ENCODE measurements at places on chromosomes 3 and 15.
A peak's percentile ranks its signal among the peaks of the same experiment; 100 is the strongest.

DNA sequence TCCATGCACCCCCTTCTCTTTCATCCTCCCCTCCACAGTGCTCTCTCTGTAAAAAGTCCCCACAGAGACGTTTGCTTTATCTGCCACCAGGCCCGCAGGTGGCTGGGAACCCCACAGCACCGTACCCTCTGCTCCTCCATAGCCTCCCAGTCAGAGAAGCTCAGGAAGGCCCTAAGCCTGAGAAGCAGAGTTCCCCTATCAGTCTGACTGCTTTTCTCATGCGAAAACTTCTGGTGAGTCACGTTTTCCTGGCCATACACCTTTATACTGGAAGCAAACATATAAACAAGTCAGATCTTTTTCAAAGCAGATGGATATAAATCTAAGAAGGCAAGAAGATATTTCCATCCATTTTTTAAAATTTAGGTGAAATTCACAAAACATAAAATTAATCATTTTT is 51.5 kb upstream of the MEF2A start:
- no peak overlapping the region for H3K4me3 ChIP-seq
- no peak for DNase-seq
- no peaks in the 10 kb centered on the region for H3K36me3 ChIP-seq
- H3K4me1 ChIP-seq, result no peaks in the 10 kb centered on the region
- no peak overlapping the region for H3K27ac ChIP-seq

GRCh38 chr3:33218446-33219174 is at the start of gene SUSD5:
Gene SUSD5, minus strand, starts transcription at chr3:33218810. Its CDS starts 13 bp downstream, at chr3:33218797.
- peaks cover 79% of the 10 kb centered on the region for H3K27me3 ChIP-seq
- no peak within 1 kb of the TSS for H3K4me3 ChIP-seq

GRCh38 chr3:187292181-187292580 is 644 bp upstream of the MASP1 start:
- no peak for DNase-seq
- no peaks in the 10 kb centered on the region for H3K27me3 ChIP-seq
- no peak overlapping the region for H3K4me3 ChIP-seq
- H3K4me1 ChIP-seq, result peaks cover 5% of the 10 kb centered on the region
- no peaks in the 10 kb centered on the region for H3K36me3 ChIP-seq

DNA sequence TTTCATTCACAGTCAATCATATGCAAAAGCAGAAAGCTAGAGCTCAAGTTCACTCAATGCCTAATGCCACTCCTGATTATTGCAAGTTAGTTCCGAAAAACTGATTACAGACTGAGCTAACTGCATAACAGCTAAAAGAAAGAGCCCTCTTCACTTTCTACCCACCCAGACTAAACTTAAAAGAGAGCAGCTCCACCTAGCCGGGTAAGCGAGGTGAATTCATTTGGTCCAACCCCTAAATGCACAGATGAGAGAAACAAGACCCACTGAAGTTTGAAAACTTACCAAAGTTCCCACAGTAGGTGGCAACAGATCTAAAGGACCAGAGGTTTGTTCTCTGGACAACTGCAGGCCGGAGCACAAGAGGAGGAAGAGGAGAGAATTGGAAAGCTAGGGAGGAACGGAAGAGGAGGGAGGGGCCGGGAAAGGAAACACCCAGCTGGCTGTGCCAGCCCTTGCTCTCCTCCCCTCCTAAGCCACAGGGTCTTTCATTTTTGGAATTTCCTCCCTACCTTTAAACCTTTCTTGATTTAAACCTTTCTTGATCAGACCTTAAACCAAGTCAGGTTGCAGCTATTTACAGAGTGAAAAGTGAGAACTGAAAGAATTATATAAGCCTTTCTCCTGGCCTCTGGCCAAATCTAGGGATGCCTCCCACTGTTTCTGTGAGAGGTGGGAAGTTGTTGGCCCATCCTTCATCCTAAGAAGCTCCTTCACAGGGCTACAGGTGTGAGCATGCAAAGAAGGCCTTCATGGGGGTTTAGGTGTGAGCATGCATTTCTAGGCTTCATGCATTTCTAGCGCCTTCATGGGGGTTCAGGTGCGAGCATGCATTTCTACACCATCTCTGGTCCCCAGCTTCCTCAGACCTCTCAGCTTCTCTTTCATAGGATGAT is 114.7 kb upstream of the LMOD3 start:
- peak overlapping the region; percentile 57 for H3K27ac ChIP-seq
- DNase-seq, result no peak
- H3K4me1 ChIP-seq, result peaks cover 13% of the 10 kb centered on the region
- no peaks in the 10 kb centered on the region for H3K27me3 ChIP-seq
- H3K4me3 ChIP-seq, result peak overlapping the region; percentile 5
- no peaks in the 10 kb centered on the region for H3K36me3 ChIP-seq

GRCh38 chr3:108503722-108504121 is 6.7 kb downstream of the MYH15 start:
- no peak for DNase-seq
- no peak overlapping the region for H3K27ac ChIP-seq
- no peaks in the 10 kb centered on the region for H3K4me1 ChIP-seq
- no peak overlapping the region for H3K4me3 ChIP-seq
- no peaks in the 10 kb centered on the region for H3K36me3 ChIP-seq

GRCh38 chr15:60283936-60284335 is 113.8 kb downstream of the ANXA2 start:
- H3K4me1 ChIP-seq, result no peaks in the 10 kb centered on the region
- DNase-seq, result no peak
- H3K27ac ChIP-seq, result no peak overlapping the region
- H3K4me3 ChIP-seq, result no peak overlapping the region

- no peaks in the 10 kb centered on the region for H3K36me3 ChIP-seq
- H3K4me1 ChIP-seq, result no peaks in the 10 kb centered on the region
- no peak for DNase-seq
Observed at GRCh38 chr15:48522911-48523310, 122.6 kb downstream of the FBN1 start.

DNA sequence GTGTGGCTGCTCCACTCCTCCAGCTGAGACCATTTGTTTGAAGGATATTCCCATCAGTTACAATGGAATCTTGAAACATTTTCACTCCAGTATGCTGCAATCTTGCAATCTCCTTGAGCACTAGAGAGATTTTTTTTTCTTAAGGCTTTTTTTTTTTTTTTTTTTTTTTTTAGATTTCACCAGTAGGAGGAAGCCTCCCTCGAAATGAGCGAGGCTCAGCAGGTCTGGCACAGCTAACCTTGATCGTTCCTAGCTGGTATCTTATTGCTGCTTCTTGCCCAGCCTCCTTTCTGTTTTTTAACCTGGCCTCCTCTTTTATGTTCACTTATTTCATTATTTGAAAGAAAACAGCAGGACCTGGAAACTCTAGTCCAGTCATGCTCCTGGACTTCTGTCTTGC is 48.1 kb downstream of the RAP2B start:
- peak overlapping the region; percentile 20 for H3K4me3 ChIP-seq
- H3K4me1 ChIP-seq, result peaks cover 24% of the 10 kb centered on the region
- no peak for DNase-seq
- no peaks in the 10 kb centered on the region for H3K27me3 ChIP-seq

DNA sequence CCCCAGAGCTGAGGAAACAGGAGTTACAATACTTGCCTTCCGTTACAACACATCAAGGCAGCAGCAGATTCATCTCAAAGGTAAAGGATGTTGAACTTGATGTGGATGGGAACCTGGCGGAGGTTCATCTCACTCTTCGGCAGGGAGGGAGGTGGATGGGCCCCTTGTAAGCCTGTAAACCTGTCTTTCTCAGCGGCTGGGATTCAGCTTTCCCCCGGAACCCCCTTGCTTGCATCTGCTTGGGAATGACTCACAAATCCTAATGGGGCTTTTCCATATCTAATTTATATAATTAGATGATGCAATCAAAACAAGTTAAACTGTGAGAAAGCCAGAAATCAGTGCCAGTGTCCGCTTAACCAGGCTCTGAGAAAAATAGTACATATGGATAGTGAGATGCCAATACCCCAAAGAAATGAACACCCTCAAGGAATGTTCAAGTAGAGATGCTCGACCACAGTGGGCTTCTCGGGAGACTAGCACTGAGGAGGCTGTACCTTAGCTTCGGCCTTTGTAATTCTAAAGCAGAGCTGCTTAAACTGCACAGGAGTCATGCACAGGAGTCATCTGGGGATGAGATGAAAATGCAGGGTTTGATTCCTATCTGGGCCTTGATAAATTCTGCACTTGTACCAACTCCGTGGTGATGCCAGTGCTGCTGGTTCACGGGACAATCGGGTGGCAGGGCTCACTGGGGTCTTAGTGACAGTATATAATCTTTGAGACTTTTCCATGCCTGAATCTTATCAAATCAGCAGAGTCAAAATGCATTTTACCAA is 2.2 kb upstream of the FAM240A start:
- no peak for DNase-seq
- H3K4me3 ChIP-seq, result no peak overlapping the region
- H3K27ac ChIP-seq, result no peak overlapping the region
- peaks cover 37% of the 10 kb centered on the region for H3K27me3 ChIP-seq

- peak overlapping the region; percentile 99 for H3K27ac ChIP-seq
- peaks cover 51% of the 10 kb centered on the region for H3K4me1 ChIP-seq
- H3K36me3 ChIP-seq, result peaks cover 66% of the 10 kb centered on the region
- peak overlapping the region; percentile 95 for H3K4me3 ChIP-seq
- no peaks in the 10 kb centered on the region for H3K27me3 ChIP-seq
Observed at GRCh38 chr3:101851072-101851770, 1.9 kb downstream of the NFKBIZ start.

GRCh38 chr3:169613053-169613803 is 50.3 kb downstream of the MECOM start:
- peaks cover 1% of the 10 kb centered on the region for H3K36me3 ChIP-seq
- no peak overlapping the region for H3K4me3 ChIP-seq
- peaks cover 40% of the 10 kb centered on the region for H3K27me3 ChIP-seq
- DNase-seq, result no peak
- H3K27ac ChIP-seq, result no peak overlapping the region

DNA sequence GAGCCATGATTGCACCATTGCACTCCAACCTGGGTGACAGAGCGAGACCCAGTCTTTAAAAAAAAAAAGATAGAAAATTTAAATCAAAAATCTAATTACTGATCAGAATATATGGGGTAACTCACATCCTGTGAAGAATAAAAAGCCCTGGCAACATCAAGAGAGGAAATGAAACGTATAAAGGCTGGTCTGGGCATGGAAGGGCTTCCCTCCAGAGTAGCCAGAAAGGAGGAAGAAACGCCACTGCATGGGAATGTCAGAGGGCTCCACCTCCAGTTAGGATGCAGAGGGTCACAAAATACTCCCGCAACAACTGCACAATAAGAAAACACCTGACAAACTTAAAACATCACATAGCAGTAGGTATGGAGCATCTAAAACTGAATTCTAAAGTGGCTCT is 4.9 kb upstream of the IQCF1 start:
- H3K4me1 ChIP-seq, result no peaks in the 10 kb centered on the region
- no peak overlapping the region for H3K4me3 ChIP-seq
- DNase-seq, result no peak
- H3K27ac ChIP-seq, result no peak overlapping the region
- no peaks in the 10 kb centered on the region for H3K36me3 ChIP-seq

DNA sequence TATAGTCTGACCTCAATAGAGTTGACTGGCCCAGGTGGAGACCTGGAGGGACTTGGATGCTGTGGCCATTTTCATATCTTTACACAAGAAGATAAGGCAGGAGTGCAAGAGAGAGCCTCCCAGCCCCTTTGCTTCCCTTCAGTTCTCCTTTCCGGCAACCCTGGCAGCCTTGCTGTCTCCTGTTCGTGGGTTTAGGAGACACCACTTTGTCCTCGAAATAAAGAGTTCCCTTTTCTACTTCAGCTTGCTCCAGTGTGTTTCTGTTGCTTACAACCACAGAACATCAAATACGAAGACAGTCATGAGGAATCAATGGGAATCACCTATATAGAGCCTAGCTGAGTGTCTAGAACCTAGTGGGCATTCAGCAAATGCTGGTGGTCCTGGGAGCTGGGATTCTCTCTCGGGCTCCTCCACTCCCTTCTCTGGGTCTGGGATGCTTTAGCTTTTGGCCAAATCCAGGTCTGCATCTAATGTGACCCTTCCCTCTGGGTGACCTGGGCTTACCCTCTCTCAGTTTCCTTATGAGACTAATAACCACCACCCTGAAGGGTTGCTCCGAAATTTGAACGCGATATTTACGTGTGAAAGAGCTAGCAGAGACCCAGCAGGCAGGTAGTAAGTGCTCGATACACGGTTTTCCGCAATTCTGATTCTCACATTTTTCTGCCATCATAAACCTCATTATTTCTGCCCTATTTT is 44.5 kb downstream of the PCSK6 start:
- peaks cover 34% of the 10 kb centered on the region for H3K27me3 ChIP-seq
- H3K36me3 ChIP-seq, result no peaks in the 10 kb centered on the region
- H3K27ac ChIP-seq, result no peak overlapping the region
- no peak for DNase-seq
- H3K4me3 ChIP-seq, result no peak overlapping the region

- H3K4me3 ChIP-seq, result no peak overlapping the region
- H3K36me3 ChIP-seq, result no peaks in the 10 kb centered on the region
- peaks cover 30% of the 10 kb centered on the region for H3K27me3 ChIP-seq
- no peak overlapping the region for H3K27ac ChIP-seq
- DNase-seq, result peak; percentile 24
Observed at GRCh38 chr3:124565013-124565412, 165.2 kb upstream of the UMPS start.

DNA sequence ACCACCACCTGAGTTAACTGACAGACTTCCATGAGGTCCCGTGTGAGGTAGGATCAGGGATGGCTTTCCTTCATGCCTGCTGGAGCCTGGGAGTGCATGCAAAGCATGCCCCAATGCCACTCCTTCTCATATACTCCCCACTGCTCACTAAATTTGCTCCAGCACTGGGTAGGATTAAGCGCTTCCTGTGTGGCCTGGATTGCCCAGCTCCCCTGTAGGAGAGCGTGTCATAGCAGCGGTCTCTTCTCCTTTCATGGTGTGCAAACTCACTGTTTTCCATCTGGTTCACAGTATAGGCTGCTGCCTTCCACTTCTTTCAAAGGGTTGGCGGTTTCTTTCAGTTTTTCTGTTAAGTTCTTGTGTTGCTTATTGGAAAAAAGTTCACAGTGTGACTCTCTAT is 34.1 kb upstream of the ABI3BP start:
- H3K4me1 ChIP-seq, result no peaks in the 10 kb centered on the region
- peaks cover 23% of the 10 kb centered on the region for H3K27me3 ChIP-seq
- no peaks in the 10 kb centered on the region for H3K36me3 ChIP-seq
- no peak overlapping the region for H3K4me3 ChIP-seq

- H3K36me3 ChIP-seq, result no peaks in the 10 kb centered on the region
- H3K4me1 ChIP-seq, result no peaks in the 10 kb centered on the region
- H3K27ac ChIP-seq, result no peak overlapping the region
- no peak for DNase-seq
Observed at GRCh38 chr3:96331341-96331740, 483.1 kb upstream of the EPHA6 start.

DNA sequence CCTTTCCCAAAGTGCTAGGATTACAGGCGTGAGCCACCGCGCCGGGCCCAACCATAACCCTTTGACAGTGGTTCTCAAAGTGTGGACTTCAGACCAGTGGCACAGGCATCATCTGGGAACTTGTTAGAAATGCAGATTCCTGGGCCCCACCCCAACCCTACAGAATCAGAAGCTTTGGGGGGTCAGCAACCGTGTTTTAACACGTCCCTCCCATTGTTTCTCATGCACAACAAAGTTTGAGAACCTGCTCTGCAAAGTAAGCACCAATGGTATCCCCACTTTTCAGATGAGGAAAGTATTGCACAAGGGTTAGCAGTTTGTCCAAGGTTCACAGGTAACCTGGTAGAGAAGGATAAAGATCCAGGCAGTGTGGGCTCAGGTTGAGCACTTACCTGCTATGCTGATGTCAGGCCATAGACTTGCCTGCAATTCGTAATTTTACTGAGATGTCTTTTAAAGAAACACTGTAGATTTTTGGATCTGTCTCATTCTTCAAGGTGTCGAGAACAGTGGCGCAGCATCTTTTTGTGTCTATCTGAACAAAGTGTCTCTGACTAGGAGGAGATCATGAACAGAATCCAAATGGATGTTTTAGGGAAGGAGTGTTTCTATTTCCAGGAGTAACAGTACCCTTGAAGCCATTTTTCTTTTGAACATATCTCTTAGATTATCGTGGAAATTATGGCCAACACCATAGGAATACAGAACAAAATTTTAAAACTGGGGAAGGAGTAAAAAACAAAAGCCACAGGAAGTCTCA is 2.5 kb downstream of the GXYLT2 start:
- peaks cover 7% of the 10 kb centered on the region for H3K4me1 ChIP-seq
- no peak overlapping the region for H3K4me3 ChIP-seq
- H3K36me3 ChIP-seq, result no peaks in the 10 kb centered on the region
